NCI-H69 (cell line): ENCODE measurements at places on chromosomes 2 and 18.

GRCh38 chr2:236916181-236916580 is 169.5 kb upstream of the COPS8 start:
- DNase-seq, result peak; percentile 10

DNA sequence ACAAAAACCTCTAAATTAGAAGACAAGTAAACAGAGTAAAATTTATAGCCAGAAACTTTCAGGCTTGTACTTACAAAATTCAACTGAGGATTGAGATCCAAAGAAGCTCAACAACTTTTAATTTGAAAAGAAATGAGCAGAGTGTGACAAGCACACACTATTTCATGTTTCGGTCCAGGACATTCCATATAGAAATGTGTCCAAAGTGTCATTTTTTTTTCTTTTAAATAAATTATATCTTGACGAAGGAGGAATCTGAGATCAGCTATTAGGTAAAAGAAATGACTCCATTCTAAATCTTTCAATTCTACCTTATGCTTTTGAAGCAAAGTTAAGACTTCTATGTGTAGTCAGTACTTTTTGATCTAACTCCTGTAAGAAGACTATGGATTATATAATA is 4.6 kb downstream of the FN1 start:
- no peak for DNase-seq

DNA sequence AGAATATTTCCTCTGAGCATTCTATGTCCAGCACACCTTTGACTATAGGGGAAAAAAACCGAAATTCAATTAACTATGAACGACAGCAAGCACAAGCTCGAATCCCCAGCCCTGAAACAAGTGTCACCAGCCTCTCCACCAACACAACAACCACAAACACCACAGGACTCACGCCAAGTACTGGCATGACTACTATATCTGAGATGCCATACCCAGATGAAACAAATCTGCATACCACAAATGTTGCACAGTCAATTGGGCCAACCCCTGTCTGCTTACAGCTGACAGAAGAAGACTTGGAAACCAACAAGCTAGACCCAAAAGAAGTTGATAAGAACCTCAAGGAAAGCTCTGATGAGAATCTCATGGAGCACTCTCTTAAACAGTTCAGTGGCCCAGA is 79.4 kb upstream of the FAM117B start:
- no peak for DNase-seq

DNA sequence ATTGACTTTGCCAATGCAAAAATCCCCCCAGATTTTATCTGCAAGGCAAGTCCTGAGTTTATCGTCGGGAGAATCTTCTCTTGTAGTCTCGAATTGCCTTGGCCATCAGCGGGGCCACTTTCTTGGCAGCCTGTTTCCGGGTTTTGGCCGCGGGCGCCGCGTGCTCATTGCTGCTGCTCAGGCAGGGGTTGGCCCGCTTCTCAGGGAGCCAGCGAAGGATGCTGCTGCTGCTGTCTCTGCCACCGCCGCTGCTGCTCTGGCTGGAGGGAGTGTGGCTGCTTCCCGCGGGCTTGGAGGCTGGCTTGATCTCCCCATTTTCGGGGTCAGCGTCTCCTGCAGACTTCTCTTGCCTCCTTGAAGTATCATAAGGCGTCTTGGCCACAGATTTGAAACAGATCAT is 2.5 kb downstream of the ELOA2 start:
- peak; percentile 49 for DNase-seq

GRCh38 chr2:169386722-169387121 is 24.4 kb upstream of the LRP2 start:
- DNase-seq, result no peak

DNA sequence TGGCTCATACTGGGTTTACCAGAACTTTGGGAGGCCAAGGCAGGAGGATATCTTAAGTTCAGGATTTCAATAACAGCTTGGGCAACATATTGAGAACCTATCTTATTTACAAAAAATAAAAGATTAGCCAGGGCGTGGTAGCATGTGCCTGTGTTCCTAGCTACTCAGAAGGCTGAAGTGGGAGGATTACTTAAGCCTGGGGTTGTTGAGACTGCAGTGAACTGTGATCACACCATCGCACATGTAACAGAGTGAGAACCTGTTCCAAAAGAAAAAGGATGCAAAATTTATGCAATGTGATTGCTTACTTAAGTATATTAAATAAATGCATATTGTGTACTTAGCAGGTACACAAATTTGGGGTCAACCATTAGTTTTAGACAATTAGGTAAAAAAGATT is 768.9 kb upstream of the CDH7 start:
- DNase-seq, result no peak
